Chondrocyte (in vitro differentiated cells): ENCODE measurements at places on chromosomes 16 and 17. TPM values are rescaled to one million over a fixed set of nuclear protein-coding genes. Genes with fewer than 3 reads are reported as not detected.

DNA sequence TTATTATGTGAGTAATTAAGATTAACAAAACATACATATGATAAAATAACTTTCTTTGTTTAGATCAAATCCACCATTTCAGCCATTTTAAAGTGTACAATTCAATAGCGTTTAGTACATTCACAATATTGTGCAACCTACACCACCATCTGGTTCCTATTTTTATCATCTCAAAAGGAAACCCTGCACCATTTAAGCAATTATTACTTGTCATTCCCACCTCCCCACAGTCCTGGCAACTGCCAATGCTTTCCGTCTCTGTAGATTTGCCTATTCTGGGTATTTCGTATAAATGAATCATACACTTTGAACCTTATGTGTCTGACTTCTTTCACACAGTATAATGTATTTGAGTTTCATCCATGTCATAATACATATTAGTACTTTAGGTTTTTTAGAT lies 162.5 kb upstream of the CNTNAP4 start:
- H3K27ac ChIP-seq: no peak overlapping the region
- no peak for DNase-seq
- H3K4me3 ChIP-seq: no peak overlapping the region
- no peaks in the 10 kb centered on the region for H3K4me1 ChIP-seq
- no peaks in the 10 kb centered on the region for H3K36me3 ChIP-seq

DNA sequence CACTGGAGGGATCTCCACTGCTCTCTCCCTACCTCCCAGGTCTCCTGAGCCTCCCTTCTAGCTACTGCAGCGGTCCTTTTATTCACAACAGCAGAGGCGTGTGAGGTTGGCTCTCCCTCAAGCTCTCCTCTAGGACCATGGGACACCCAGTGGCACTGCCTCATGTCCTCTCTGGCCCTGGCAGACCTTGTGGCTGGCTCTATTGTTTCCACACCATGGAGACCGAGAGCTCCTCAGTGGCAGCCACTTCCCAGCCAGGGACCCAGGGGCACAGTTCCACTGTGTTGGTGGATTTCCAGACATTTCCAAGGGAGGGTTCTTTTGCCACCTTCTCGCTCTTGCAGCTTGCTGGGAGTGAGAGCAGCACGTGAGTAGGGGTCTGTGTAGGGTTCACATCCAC lies 204.9 kb downstream of the AXIN2 start:
- H3K4me1 ChIP-seq: peaks cover 11% of the 10 kb centered on the region
- no peak for DNase-seq
- H3K27me3 ChIP-seq: no peaks in the 10 kb centered on the region
- no peaks in the 10 kb centered on the region for H3K36me3 ChIP-seq
- H3K27ac ChIP-seq: no peak overlapping the region

DNA sequence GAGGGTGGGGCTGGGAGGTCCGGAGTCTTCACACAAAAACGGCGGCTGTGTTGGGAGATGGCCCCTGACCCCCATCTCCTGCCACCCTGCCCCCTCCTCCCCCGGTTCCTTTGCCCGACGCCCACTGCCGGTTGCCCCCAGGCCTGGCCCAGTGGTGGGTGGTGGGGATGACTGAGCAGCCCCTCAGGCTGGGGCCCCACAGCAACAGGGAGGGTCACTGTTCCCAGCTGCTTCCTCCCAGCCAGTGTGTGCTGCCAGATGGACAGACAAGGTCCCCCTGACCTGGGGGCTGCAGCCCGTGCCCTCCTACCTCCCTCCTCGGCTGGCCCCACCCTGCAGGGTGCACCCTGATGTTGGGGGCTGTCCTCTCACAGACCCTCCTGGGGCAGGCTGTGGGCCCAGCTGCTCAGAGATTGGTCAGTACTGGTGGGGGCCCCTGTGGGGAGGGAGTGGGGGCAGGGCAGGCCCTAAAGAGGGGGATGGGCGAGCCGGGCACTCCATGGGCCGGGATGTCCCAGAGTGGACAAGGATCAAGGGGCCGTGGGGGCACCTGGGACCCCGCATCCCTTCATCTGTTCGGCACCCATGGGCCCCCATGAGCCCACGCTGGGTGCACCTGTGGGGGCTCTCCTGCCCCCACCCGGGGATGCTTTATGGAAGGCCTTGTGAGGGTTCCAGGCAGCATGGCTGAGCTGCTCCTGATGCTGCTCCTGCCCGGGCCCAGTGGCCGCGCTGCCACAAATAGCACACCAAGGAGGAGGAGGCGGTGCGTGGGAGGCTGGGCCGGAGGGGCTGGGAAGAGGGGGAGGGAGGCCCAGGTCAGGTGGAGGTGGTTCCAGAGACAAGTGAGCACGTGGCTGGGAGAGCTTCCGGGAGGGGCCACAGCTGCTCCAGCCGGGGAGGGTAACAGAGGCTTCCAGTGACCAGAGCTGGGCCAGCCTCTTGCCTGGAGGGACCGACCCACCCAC lies 5.1 kb downstream of the C1QTNF8 start:
- H3K27me3 ChIP-seq: peaks cover 12% of the 10 kb centered on the region
- no peaks in the 10 kb centered on the region for H3K4me1 ChIP-seq
- no peaks in the 10 kb centered on the region for H3K36me3 ChIP-seq
- DNase-seq: no peak

GRCh38 chr17:39650121-39650579 lies 13.2 kb downstream of the STARD3 start:
- no peaks in the 10 kb centered on the region for H3K36me3 ChIP-seq
- no peak overlapping the region for H3K4me3 ChIP-seq
- peaks cover 11% of the 10 kb centered on the region for H3K4me1 ChIP-seq
- no peaks in the 10 kb centered on the region for H3K27me3 ChIP-seq

- H3K36me3 ChIP-seq: peaks cover 9% of the 10 kb centered on the region
- peaks cover 20% of the 10 kb centered on the region for H3K4me1 ChIP-seq
- no peaks in the 10 kb centered on the region for H3K27me3 ChIP-seq
- no peak overlapping the region for H3K4me3 ChIP-seq
- H3K27ac ChIP-seq: no peak overlapping the region
Observed at GRCh38 chr17:2122641-2123302, 67.9 kb downstream of the HIC1 start.

DNA sequence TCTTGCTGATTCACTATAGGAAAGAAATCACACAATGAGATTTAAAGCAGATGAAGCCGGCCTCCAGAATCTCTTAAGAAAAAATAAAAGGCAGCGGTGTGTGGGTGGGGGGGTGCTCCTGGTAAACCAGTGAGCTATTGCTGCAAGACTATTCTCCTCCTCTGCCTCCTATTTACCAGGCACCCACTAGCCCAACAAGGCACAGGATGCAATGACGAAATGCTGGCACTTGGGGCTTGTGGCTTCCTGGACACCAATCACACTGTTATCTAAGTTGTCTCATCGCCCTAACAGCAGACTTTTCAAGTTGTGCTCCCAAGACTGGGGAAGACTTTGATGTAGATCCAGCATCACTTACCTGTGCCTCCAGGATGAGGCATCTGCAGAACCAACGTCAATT lies 50.2 kb upstream of the NDRG4 start:
- no peak overlapping the region for H3K4me3 ChIP-seq
- H3K4me1 ChIP-seq: no peaks in the 10 kb centered on the region
- H3K36me3 ChIP-seq: no peaks in the 10 kb centered on the region

- peaks cover 5% of the 10 kb centered on the region for H3K36me3 ChIP-seq
- H3K4me3 ChIP-seq: peak overlapping the region; percentile 69
- peaks cover 33% of the 10 kb centered on the region for H3K4me1 ChIP-seq
- DNase-seq: no peak
- H3K27ac ChIP-seq: peak overlapping the region; percentile 32
- peaks cover 9% of the 10 kb centered on the region for H3K27me3 ChIP-seq
Observed at GRCh38 chr17:64781810-64782555, 119.9 kb upstream of the SMURF2 start.

DNA sequence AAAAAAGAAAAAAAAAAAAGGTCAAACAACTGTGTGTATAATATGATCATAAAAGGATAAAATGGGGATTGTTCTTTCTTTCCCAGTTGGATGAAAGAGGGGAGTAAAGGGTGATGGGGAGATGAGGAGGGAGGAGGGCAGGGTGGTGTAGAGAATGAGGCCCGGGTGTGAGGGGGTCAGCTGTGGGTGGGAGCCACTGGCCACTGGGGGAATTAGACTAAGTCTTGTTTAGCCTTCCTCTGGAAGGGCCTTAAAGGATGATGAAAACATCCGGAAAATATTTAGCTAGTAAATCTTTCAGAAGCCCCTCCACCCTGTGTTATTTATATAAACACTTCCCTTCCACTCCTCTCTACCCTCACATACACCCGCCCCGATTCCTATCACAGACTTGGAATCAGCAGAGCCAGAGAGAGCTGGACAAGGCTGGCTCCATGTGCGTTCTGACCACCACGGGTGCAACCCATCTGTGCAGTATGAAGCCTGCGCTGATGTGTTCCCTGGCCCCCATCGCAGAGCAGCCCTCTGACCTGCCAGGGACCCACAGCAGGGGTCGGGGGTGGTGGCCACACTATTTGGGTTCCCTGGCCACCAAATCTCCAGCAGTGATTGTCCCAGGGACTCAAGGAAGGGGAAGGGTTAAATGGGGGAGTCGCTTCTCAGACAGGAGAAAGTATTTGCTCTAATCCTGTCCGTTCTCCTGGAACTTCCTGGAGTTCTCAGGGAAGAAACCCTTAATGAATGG lies 72.7 kb downstream of the GAS7 start:
- H3K36me3 ChIP-seq: no peaks in the 10 kb centered on the region
- peaks cover 32% of the 10 kb centered on the region for H3K4me1 ChIP-seq
- DNase-seq: no peak
- no peaks in the 10 kb centered on the region for H3K27me3 ChIP-seq
- H3K4me3 ChIP-seq: no peak overlapping the region
- no peak overlapping the region for H3K27ac ChIP-seq

- H3K27ac ChIP-seq: no peak overlapping the region
- H3K4me3 ChIP-seq: no peak overlapping the region
- no peaks in the 10 kb centered on the region for H3K27me3 ChIP-seq
- H3K36me3 ChIP-seq: no peaks in the 10 kb centered on the region
- no peak for DNase-seq
Observed at GRCh38 chr17:13957636-13958035, 111.7 kb upstream of the COX10 start.

DNA sequence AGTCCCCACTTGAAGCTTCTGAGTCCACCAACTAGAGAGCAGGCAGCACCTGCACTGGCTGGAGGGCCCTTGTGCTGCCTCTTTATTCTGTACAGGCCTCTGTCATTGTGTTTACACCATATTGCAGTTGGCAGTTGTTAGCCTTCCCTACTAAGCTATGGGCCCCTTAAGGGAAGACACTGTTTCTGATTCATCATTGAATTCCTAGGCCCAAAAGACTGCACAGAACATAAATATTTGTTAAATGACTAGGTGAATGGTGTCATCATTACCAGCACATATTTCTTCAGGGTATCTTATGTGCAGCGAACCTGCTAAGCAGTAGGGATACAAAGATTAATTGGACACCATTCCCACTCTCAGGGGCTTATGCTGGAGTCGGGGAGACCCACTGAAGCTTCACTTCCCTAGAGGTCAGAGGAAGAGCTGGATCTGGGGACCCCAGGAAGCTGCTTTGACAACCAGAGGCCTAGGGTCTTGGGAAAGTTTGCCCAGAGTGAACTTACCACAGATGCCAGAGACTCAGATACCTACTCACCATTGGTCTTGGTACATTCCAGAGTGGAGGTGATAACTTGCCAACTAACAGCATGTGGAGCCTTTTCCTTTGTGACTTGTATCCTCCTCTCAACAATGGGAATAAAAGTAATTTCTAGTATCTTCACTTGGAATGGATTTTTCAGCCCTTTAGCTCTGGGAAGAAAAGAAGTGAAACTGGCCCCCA lies 28.7 kb upstream of the DDX52 start:
- no peaks in the 10 kb centered on the region for H3K36me3 ChIP-seq
- H3K27me3 ChIP-seq: no peaks in the 10 kb centered on the region
- H3K4me1 ChIP-seq: peaks cover 16% of the 10 kb centered on the region
- no peak for DNase-seq
- H3K27ac ChIP-seq: peak overlapping the region; percentile 85
- no peak overlapping the region for H3K4me3 ChIP-seq

GRCh38 chr17:3751836-3752235 lies 28.1 kb downstream of the HASPIN start:
- DNase-seq: no peak
- H3K4me3 ChIP-seq: no peak overlapping the region
- no peak overlapping the region for H3K27ac ChIP-seq
- H3K4me1 ChIP-seq: peaks cover 4% of the 10 kb centered on the region

DNA sequence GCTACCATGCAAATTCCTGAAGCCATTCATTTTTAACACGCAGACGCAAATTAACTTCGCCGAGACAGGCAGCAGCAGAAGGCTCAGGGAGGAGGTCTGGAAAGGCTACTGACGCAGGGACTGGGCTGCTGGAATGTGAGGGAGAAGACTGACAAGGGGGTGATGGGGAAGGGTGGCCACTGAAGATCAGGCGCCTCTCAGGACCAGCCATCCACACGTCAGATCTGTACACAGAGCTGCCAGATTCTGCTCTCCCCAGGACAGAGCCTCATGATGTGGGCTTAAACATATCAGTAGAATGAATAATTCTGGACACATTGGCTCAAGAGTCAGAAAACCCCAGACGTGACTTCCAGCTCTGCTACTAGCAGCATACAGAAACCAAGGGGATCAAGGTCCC lies 25.6 kb upstream of the CLEC18B start:
- no peaks in the 10 kb centered on the region for H3K27me3 ChIP-seq
- H3K4me1 ChIP-seq: peaks cover 26% of the 10 kb centered on the region
- H3K27ac ChIP-seq: no peak overlapping the region
- H3K4me3 ChIP-seq: no peak overlapping the region

DNA sequence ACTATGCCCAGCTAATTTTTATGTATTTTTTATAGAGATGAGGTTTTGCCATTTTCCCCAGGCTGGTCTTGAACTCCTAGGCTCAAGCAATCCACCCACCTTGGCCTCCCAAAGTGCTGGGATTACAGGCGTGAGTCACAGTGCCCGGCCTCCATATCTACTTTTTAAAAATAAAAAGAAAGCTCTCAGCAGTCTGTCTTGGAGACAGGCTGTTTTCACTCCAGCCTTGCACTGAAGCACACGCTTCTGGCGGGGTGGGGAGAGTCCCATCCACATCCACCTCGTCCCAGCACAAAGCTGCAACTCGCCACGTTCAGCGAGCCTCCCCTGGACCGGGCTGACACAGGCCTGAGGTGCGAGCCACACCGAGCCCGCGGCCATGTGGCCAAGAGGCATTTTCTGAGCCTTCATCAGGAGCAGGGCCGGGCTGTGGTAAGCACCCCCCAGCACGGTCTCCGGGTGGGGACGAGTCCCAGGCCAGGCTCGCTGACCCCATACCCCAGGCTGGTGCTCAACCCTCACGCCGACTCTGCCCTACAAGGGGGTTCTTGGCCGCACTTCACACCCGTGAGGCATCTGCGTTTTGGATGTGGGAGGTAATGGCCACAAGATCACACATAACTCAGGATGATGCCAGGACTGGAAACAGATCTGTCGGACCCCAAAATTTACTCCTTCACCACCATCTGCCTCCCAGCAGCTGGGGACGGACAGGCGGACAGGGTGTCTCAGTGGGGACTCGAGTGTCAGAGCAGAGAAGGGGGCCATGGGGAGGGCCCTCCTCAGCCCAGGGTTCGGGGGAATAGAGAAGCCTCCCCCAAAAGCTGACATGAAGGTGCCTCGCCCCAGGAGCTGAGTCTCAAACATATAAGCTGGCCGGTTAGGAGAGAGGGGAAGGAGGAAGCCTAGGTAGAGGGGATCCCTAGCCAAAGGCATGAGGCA lies 28.6 kb downstream of the TBC1D16 start:
- no peaks in the 10 kb centered on the region for H3K27me3 ChIP-seq
- DNase-seq: no peak
- no peak overlapping the region for H3K4me3 ChIP-seq
- peaks cover 5% of the 10 kb centered on the region for H3K4me1 ChIP-seq
- no peak overlapping the region for H3K27ac ChIP-seq

Gene KRT14
- total RNA-seq: 0.23 to 0.94 TPM (median 0.32 TPM) in 3 replicates

Gene CALB2
- total RNA-seq: 0.39 to 0.85 TPM in 2 of 3 replicates, not detected in the other

Gene TP53TG3
- total RNA-seq: not detected in 3 replicates

Gene GDPD1
- 1.5 to 3.6 TPM (median 1.9 TPM) in 3 replicates for total RNA-seq

Gene SRL
- total RNA-seq: not detected in 3 replicates

Gene PPL
- total RNA-seq: 0.22 to 1.2 TPM (median 0.97 TPM) in 3 replicates

Gene OR3A3
- not detected in 3 replicates for total RNA-seq

Gene CHST5
- total RNA-seq: 0.07 to 0.17 TPM (median 0.10 TPM) in 3 replicates

Gene SHMT1
- total RNA-seq: 3.9 to 5.9 TPM (median 4.2 TPM) in 3 replicates

Gene PHOSPHO1
- total RNA-seq: 0.36 TPM in 1 of 3 replicates, not detected in the others
